ENCODE measurements at places on chromosomes 1 and 21. TPM values are rescaled to one million over a fixed set of nuclear protein-coding genes. Genes with fewer than 3 reads are reported as not detected.

The TSSK3 gene
- total RNA-seq, result not detected

The SELL gene
- total RNA-seq, result 0.26 TPM

The MEGF6 gene
- 3.8 TPM for total RNA-seq

The PARP1 gene
- total RNA-seq, result 78.3 TPM

The RPTN gene
- total RNA-seq, result not detected

The ENTREP3 gene
- 15.5 TPM for total RNA-seq

The TRIM67 gene
- not detected for total RNA-seq

The S100A12 gene
- not detected for total RNA-seq

The RGS13 gene
- 0.13 TPM for total RNA-seq

The ASAP3 gene
- total RNA-seq, result 14.5 TPM

The TNFAIP8L2 gene
- not detected for total RNA-seq

The SYCP1 gene
- total RNA-seq, result not detected

The CYP4B1 gene
- total RNA-seq, result not detected

The TRIM17 gene
- 0.39 TPM for total RNA-seq

The RPS6KA1 gene
- 3.8 TPM for total RNA-seq

The IFNLR1 gene
- 0.78 TPM for total RNA-seq

The OR2T29 gene
- total RNA-seq, result not detected

The MCOLN3 gene
- not detected for total RNA-seq

The ADORA1 gene
- total RNA-seq, result 0.52 TPM

The SPRR2A gene
- total RNA-seq, result not detected

The SH2D1B gene
- not detected for total RNA-seq

The PGBD5 gene
- 1.3 TPM for total RNA-seq

The ZNF281 gene
- 17.8 TPM for total RNA-seq

The PRDM16 gene
- total RNA-seq, result 0.65 TPM

The OVAAL gene
- total RNA-seq, result not detected

The S100B gene
- total RNA-seq, result not detected

The SLC44A5 gene
- total RNA-seq, result 0.08 TPM

The MEX3A gene
- 7.0 TPM for total RNA-seq

The SYT14 gene
- total RNA-seq, result 0.48 TPM

The RAP1GAP gene
- not detected for total RNA-seq

The FMO3 gene
- total RNA-seq, result 0.26 TPM

The DNASE2B gene
- total RNA-seq, result not detected

The BEND5 gene
- total RNA-seq, result 9.2 TPM

The SPATA21 gene
- not detected for total RNA-seq

The PADI2 gene
- total RNA-seq, result 2.3 TPM

The IL22RA1 gene
- not detected for total RNA-seq

The RGS5 gene
- 5.2 TPM for total RNA-seq

The CATSPERE gene
- total RNA-seq, result 0.13 TPM

The LAMB3 gene
- 4.8 TPM for total RNA-seq

The BPNT1 gene
- 19.1 TPM for total RNA-seq

The PODN gene
- total RNA-seq, result 0.39 TPM

The RUNX3 gene
- 0.91 TPM for total RNA-seq

The CFAP126 gene
- not detected for total RNA-seq

The GPR157 gene
- total RNA-seq, result 4.0 TPM

The DLGAP3 gene
- total RNA-seq, result under 0.01 TPM

The RNF186 gene
- not detected for total RNA-seq

The THEM5 gene
- total RNA-seq, result not detected

The UAP1 gene
- 22.0 TPM for total RNA-seq

The CHD5 gene
- total RNA-seq, result 0.24 TPM

The LMX1A gene
- total RNA-seq, result not detected

The RGS8 gene
- total RNA-seq, result not detected

The COL24A1 gene
- total RNA-seq, result 1.3 TPM

The LENEP gene
- total RNA-seq, result not detected

The LRRC52 gene
- total RNA-seq, result not detected

The PAPPA2 gene
- total RNA-seq, result 1.3 TPM

The GPX7 gene
- total RNA-seq, result 55.5 TPM

The FTCD gene
- total RNA-seq, result not detected

The CTSE gene
- total RNA-seq, result not detected

The DEDD gene
- total RNA-seq, result 22.4 TPM

The LCE1B gene
- not detected for total RNA-seq
